Osteocyte (in vitro differentiated cells): ENCODE measurements at places on chromosomes 1 and 21. TPM values are rescaled to one million over a fixed set of nuclear protein-coding genes. Genes with fewer than 3 reads are reported as not detected.

Gene ZNF648
- total RNA-seq: not detected in 2 replicates

- no peak for DNase-seq
Observed at GRCh38 chr1:223741861-223742260, 29.5 kb downstream of the CAPN2 start.

Gene LDLRAD1
- total RNA-seq: not detected in 2 replicates

Gene RNU1-2
- total RNA-seq: 2,650 and 2,859 TPM in 2 replicates

- no peak for DNase-seq
Observed at GRCh38 chr1:158930504-158930903, 848 bp upstream of the PYHIN1 start.

Gene MPZ
- total RNA-seq: 0.44 and 0.81 TPM in 2 replicates
